ENCODE measurements at places on chromosomes 2 and 18.

DNA sequence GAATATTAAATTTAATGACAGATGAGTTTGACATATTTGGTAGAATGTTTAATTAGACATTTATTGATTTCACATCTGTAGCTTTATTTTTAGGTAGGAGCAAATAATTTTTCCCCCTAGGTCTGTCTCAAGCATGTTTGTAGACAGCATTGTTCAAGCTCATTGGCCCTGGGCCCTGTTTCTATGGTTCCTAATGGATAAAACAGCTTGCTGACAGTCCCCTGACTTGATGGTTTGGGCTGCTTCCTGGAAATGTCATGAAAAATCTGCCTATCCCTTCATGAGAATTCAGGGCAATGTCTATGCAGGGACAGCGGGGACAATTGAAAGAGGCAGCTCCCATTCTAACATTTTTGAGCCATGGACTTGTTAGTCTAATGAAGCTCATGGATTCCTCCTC, 14.6 kb upstream of the MEP1B start:
- no peak for DNase-seq

DNA sequence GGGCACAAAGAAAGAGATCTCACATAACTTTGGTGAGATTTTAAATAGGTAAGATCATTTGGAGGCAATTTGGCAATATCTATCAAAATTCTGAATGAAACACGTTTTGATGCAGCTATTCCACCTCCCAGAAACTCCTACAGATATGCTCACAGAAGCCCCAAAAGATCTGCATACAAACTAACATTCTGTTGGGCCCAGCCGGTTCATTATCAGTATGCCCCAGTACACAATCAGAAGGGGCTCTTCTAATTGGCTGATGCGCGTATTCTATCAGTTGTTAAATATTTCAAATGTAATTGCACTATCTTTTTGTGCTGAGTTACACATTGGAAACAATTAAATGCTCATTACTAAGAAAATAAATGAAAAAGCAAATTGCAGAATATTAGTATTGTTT, 7.1 kb upstream of the TGIF1 start:
- DNase-seq: no peak

- no peak for DNase-seq
Measured at GRCh38 chr18:34094148-34094547, 130.6 kb downstream of the NOL4 start.

GRCh38 chr18:24514439-24514838, 54.0 kb downstream of the HRH4 start:
- DNase-seq: peak; percentile 72

DNA sequence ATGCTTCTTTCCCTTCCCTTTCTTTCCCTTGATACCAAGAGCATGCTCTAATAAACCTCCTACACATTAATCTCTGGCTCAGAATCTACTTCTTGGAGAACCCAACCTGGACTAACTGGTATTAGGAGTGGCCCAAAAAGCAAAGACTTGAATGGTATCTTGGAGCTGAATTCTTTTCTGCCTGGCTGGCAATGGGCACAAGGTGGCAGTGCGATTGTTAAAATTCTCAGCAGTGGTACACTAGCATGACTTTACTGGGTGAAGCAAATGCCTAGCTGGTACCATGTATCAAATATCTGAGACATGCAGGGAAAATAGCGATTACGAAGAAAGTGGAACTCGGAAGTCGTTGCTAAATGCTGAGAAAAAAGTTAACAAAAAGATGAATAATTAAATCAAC, 376.1 kb downstream of the XIRP2 start:
- peak; percentile 54 for DNase-seq

GRCh38 chr2:74028741-74029140, 44.0 kb downstream of the TET3 start:
- no peak for DNase-seq

- no peak for DNase-seq
Measured at GRCh38 chr2:14828223-14828622, 195.7 kb downstream of the LRATD1 start.

DNA sequence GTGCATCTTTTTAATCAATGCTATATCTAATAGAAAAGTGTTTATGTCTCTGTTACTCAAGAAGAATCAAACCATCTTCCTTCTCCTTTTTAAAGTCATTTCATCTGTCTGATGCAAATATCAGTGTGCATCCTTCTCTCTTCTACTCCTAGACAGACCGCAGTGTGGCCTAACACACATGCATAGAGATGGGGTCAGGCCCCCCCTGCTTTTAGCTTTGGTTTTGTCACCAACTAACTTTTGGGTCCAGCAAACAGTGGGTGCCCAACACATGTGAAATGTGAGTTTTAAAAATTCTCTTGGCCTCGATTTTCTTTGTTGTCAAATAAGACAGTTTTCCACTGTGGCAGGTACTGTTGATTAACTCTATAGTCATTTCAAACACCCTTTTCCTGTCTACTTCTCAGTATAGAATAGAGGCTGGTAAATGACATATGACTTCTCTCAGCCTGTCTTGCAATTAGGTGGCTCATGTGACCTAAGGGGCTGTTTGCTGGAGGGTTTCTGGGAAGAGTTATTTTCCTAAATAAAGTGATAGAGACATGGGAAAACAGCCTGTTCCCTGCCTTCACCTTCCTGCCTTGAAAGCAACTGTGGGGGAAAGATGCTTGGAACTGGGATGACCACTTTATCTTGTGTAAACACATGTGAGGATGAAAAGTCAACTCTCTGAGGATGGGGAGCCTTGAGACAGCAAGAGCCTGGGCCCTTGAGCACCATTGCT, 65.7 kb upstream of the DARS1 start:
- no peak for DNase-seq

- DNase-seq: no peak
Measured at GRCh38 chr18:48785091-48785614, 165.6 kb downstream of the SMAD7 start.

Measured in D341Med (cell line).